CD4-positive, alpha-beta T cell treated with Interleukin-17A for 4 hours (primary cell): ENCODE measurements at places on chromosomes 11 and 22.

GRCh38 chr11:1071571-1072115, 3.0 kb upstream of the MUC2 start:
- no peak for DNase-seq

DNA sequence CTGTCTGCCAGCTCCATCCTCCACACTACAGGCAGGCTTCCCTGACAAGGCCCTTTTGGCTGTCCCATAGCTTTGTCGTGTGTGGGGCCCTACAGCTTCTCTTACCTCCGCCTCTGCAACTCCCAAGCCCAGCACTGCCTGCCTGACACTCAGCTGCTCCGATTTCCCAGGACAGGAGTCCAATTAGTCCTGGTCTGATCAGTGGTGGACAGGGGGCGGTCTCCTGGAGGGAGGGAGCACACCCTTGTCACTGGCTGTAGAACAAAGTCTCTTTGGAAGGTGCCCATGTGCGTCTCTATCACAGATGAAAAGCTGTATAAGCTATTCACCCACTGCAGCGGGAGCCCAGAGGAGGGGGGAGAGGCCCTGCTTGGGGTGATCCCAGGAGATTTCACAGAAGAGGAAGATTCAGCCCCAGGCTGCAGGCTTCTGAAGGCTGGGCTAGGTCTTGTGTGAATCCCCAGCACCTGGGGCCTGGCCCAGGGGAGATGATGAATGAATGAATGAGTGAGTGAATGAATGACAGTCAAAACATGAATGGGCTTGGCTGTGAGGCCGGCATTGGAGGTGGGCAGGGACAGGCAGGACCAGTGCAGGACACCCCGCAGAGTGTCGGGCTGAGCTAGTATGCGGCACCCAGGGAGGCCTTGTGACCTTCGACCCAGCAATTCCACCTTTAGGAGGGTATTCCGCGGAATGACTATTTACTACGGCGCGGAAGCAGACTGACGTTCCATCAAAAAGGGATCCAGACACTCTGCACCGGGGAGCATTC, 142.4 kb downstream of the CACNA1I start:
- no peak for DNase-seq

- no peak for DNase-seq
These were observed 86.5 kb downstream of the TRPC6 start for GRCh38 chr11:101497291-101497690.

DNA sequence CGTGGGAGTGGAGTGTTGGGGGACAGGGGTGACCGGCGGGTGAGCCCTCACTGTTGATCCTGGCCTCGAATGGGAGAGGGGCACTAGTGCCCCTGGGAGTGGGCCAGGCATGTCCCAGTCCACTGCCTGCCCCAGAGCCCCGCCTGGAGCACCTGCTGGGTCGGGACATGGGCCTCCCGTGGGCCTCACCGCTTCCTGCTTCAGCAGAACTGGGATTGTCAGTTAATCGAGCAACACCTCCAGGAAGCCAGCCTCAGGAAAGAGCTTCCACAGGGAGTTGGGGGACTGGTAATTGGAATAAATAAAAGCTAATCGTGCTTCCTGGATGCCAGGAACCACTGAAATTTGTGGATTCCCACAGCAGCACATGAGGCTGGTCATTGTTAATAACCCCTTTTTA, 43.8 kb downstream of the PARVB start:
- DNase-seq, result no peak

DNA sequence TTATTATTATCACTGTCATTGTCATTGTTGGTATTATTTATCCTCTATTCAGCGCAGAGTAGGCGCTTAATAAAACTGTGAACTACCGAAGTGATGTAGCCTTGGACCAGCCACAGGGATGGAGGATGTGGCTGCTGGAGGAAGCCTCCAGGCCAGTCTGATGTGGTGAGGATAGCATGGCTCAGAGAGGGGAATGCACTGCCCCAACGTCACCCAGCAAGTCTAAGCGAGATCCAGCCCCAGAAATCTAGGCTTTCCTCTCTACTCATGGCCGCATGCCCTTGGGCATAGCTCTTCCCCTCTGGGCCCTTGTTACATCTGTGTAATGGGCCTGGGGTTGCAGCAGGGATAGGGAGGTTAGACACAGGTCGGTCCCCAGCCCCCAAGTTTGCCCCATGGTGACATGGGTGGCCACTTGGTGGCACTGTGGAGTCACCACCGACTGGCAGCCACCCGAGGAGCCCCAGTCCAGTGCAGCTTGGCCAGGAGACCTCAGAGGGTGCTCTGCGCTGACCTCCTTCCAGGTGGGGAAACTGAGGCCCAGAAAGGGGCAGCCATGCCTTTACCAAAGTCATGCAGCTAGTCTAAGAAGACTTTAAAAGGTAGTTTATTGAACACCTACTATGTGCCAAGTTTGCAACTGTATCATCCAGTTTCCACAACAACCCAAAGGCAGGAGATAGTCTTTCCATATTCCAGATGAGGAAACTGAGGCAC, 395.7 kb downstream of the MN1 start:
- DNase-seq, result peak; percentile 7

GRCh38 chr11:75964071-75964470, 149.1 kb downstream of the UVRAG start:
- DNase-seq, result no peak

DNA sequence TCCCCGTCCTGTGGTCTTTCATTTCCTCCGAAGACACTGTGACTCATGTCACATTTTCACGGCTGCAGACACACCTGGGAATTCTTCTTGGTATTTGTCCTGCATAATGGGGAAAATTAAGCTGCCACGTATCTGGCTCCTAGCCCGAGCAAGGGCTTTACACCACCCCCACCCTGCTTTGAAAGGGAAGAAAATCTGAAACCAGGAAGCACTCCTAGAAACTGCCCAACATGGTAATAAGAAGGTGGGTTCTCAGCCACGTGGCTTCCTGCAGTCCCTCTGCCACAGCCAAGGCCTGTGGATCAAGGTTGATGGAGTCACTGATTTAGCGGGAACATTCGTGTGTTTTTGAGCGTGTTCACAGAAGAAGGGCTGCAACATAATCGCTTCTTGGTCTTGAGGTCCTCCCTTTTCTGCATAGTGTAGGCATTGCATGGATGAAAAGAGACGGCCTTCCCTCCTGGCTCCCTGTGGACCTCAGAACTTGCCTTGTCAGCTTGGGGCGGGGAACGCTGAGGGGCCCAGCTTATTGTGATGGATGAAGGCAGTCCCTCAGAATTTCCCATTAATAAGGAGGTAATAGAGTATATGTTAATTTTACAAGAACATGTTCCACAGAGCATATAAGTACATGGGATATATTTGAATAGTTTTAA, 292.0 kb downstream of the NTM start:
- DNase-seq, result no peak

DNA sequence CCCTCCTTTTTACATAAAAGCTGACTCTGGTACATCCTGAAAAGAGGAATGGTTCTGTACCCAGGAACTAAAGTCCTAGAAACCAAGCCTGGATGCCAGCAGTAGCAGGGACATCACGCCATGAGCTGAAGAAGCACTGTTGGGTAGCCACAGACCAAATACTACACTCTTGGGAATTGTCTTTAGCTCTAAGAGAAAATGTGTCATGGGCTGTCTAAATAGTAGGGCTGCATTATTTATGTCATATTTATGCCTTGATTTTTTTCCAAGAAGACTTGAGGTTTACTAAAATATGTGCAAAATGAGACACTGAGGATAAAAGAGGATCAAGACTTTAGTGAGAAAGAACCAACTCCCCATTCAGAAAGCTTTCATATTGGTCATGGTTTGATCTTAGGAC, 213.6 kb downstream of the RAB38 start:
- no peak for DNase-seq

GRCh38 chr11:93832780-93833179, 17.6 kb downstream of the VSTM5 start:
- DNase-seq, result no peak

DNA sequence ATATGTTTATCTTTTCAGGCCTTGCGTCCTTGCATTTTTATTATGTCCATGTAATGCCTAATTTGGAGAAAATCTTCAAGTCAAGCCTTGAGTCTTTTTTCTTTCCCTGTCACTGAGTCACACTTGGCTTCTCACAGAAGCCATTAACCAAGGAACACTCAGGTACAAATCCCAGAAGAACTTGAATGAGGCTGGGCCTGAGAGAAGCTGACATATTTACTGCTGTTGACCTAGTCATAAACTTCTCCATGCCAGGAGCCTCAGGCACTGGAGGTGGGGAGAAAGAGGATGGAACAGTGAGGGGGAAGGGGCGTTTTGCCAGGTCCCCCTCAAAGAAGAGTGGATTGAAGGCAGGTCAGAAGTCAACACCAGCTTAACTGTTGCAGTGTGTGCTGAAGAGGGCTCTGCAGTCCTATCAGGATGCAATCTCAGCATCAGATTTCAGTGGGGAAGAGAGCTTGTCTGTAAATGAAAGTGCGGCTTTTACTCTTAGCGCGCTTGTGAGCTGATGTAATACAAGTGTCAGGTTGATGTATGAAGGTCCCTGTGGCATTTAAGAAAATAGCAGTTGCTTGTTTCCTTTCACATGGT, 526.0 kb downstream of the ETS1 start:
- no peak for DNase-seq

- DNase-seq, result peak; percentile 36
These were observed 29.9 kb upstream of the TXNRD2 start for GRCh38 chr22:19971276-19972124.

- no peak for DNase-seq
These were observed 30.3 kb upstream of the PISD start for GRCh38 chr22:31692186-31692886.

DNA sequence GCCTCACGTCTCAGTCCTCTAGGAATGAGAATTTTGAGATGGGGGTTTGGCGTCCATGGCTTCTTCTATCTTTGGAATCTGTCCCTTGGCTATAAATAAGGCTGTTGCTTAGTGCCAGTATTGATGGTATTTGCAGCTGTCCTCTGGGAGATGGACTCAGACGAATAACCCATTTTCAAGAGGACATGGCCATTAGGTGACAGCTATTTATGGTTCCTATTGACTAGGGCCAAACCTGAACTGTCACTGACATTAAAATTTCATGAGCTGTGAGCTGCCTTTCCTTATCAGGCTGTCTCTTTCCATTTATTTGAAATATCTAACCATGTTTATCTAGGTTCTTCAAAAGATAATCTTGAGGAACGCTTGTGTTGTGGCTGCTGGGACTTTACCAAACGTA, 92.7 kb downstream of the NAV2 start:
- no peak for DNase-seq

GRCh38 chr11:34105957-34106504, 602 bp downstream of the NAT10 start:
- no peak for DNase-seq

DNA sequence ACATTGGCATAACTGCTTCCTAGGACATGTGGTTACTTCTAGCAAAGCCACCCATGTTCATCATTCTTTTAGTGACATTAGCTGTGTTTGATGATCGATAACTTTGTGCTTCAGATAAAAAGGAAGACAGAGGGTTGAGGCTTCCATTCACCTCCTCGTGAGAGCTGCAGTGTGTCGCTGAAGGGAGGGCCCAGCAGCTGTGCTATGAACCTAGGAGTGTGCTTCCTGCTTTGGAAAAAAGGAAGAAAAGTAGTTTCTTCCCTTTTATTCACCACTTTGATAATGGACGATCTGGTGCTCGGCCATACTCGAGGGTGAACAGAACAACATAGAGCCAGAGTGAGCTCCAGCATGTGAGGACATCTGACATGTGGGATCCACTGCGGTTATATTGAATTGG, 6.1 kb upstream of the RFPL2 start:
- DNase-seq, result no peak

GRCh38 chr11:3855808-3856491, 486 bp downstream of the STIM1 start:
- peak; percentile 59 for DNase-seq

DNA sequence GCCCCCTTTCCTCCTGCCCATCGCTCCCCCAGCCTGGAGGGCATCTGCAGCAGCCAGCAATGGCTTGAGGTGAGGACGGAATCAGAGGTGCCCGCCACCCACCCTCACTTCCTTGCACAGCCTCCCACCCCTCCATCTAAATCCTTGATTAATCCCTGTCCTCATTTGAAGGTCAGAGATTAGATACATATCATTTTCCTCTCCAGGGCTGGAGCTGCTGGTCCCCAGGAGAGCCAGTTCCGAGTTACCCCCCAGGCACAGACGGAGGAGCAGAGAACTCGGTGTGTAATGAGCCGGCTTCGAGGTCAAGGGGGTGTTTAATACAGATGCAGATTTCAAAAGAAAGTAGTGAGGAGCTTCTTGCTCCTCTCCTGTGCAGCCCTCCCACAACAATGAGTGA, 542.1 kb downstream of the MN1 start:
- no peak for DNase-seq

GRCh38 chr22:36175892-36176291, 15.3 kb upstream of the APOL3 start:
- no peak for DNase-seq

- no peak for DNase-seq
These were observed 55.4 kb downstream of the CDKN1C start for GRCh38 chr11:2830030-2830812.

GRCh38 chr11:86511086-86511551, 136.4 kb downstream of the CCDC81 start:
- no peak for DNase-seq

- DNase-seq, result no peak
These were observed 9.9 kb downstream of the KCNQ1OT1 start for GRCh38 chr11:2689651-2690575.

DNA sequence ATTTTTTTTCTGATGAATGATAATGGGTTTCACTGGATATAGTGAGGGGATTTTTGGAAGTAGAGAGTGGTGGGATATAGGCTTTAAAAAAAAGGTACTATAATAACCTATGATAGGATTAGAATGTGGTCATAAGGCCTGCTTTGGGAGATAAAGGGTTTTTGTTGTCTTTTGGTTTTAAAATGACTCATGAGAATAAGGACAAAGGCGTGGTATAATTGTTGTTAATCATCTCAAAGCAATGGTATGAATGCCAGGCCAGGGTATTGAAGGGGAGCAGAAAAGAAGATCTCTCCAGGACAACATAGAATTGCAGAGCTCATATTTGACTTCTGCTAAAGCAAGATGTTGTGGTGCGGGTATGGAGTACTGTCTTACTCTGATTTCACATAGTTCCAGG, 579.4 kb downstream of the JRKL start:
- no peak for DNase-seq

DNA sequence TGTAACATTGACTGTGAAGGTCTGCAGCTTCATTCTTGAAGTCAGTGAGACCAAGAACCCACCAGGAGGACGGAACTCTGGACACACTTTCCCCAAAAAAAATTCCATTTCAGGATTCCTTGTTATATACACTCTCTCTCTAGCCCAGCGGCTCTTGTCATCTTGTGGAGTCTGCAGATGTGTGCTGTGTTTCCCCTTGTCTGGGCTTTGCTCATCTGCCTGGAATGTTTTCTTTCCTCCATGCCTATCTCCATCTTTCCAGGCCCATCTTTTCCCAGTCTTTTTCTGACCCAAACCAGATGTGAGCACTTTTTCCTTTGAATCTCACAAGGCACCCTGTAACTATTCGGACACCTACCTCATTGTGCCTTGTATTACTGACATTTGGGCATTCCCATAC, 5.1 kb upstream of the DRG1 start:
- no peak for DNase-seq

GRCh38 chr11:35116762-35117640, 22.0 kb upstream of the CD44 start:
- DNase-seq, result no peak

GRCh38 chr11:64519541-64519940, 71.5 kb upstream of the SLC22A12 start:
- no peak for DNase-seq
